NCI-H2029 (cell line): ENCODE measurements at places on chromosomes 16 and 17.

- DNase-seq, result no peak
Observed at GRCh38 chr16:73997340-73997711, 299.3 kb upstream of the PSMD7 start.

GRCh38 chr17:12958786-12959185 lies 59.0 kb downstream of the ELAC2 start:
- DNase-seq, result no peak

GRCh38 chr16:81816351-81816750 lies 37.3 kb downstream of the PLCG2 start:
- no peak for DNase-seq

- DNase-seq, result peak; percentile 62
Observed at GRCh38 chr16:391885-392335, 5.1 kb upstream of the NME4 start.

DNA sequence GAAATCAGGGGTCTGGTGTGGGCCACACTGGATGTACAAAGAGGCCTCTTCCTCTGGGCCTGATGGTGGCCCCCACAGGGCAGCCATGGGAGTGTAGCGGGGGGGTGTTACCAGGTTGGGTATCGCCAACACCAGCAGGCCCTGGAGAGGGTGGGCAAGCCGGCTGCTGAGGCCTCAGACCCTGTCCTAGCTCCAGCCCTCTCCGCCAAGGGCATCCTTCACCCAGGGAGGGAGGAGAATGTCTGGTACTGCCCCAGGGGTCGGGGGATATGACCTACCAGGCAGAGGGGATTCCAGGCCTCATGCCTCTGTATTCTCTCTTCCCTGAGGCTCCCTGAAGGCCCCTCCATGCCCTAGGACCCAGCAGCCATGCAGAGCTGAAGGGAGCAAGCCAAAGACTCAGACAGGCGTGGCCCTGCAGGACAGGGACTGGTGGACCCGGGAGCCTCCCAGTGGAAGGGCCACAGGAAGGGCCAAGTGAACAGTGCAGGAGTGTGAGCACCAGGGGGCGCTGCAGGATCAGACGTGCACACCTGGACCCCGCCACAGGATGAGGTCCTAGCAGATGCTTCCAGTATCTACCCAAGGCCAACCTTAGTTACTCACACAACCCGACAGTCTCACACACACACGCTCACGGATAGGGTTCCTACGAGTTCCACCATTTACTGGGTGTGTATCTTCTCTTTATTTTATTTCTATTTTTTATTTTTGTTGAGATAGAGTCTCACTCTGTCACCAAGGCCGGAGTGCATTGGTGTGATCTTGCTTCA lies 10.9 kb upstream of the CES4A start:
- peak; percentile 34 for DNase-seq

GRCh38 chr16:63458846-63459245 lies 1422.6 kb upstream of the CDH8 start:
- DNase-seq, result no peak

GRCh38 chr17:40107522-40108174 lies 7.3 kb upstream of the NR1D1 start:
- DNase-seq, result no peak

GRCh38 chr16:4544473-4544872 lies 5.9 kb upstream of the CDIP1 start:
- DNase-seq, result no peak

DNA sequence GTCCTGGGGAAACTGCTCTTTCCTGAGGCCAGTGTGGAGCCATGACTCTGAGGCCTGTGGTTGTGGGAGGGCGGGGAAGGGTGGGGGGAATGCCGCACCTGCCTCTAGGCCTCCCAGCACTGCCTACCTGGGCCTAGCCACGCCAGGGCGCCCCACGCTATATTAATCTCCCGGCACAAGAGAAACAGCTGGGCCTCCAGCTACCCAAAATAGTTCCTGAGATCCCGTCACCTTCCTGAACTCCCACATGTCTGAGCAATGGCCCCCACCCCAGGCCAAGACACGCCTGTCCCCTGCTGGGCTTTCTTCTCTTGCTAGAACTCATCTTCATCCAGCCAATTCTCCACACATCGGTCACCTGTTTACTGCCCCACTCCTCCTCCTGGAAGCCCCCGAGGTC lies 13.0 kb upstream of the MTSS2 start:
- DNase-seq, result no peak

GRCh38 chr17:42548070-42548837 lies 4.5 kb upstream of the HSD17B1 start:
- DNase-seq, result peak; percentile 66

GRCh38 chr17:34399725-34400124 lies 36.7 kb upstream of the CCL1 start:
- DNase-seq, result no peak

DNA sequence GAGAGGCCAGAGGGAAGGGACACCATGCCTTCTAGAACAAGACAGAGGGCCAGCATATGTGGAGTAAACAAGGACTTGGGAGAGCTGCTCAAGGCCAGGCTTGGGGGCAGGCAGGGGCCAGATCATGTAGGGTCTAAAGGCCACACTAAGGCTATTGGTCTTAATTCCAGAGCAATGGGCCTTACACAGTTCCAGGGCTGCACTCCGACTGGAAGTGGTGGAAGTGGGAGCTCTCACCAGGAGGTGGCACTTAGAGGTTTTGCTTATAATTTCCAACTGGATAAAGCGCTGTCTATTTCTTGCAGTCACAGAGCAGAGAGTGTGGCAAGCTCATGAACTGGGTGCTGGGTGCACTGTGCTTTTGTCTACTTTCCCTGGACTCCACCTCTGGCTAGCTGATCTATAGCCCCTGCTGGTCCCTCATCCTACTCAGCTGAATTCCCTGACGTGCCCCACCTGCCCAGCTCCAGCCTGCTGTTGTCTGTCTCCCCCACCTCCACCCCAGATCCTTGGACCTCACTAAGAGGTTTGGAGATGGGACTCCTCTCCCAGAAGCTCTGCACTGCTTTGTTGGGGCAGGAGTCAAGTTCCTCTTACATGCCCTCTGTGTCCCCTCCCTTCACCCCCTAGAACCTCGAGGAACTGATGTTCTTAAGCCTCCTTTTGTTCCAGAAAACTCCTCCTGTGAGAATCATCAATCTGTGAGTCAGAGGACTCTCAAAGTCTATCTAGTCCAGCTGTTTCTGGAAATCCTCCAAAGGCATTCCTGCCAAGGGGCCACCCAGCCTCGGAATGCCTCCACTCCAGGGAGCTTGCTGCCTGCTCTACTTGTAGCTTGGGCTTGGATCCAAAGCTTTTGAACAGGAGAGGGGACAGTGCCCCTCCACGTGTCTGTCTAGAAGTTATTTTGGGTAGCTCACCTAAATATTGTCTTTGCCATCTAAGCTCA lies 48.1 kb upstream of the KSR1 start:
- DNase-seq, result no peak

DNA sequence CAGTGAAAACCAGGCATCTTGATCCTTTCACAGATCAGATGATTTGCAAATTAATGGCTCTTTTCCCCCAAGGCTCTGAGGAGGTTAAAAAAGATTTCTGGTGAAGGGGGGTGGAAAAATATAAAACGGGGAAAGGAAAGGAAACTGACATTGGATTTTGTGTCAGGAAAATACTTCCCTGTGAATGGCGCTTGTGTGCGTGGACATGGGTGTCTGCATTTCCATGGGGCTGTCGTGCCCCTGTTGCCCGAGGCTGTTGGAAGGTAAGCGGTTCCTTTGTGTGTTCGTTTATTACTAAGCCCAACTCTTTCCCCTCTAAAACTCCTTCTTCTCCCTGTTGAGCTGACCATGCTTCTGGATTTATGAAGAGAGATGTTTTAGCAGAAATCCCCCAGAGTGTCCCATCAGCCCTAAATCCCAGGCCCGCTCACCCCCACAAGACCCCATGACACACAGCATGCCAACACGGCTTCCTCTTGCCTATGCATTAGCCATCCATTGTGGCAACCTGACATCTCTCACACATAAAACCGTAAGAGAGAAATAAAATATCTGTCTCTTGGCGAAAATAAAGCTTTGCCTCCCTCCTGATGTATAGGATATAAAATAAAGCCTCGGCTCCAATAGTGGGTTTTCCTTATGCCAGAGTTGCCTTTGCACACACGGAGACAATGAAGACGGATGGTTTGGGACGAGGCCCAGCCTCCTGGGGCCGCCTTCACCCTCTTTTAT lies 7.3 kb upstream of the LHX1 start:
- no peak for DNase-seq

DNA sequence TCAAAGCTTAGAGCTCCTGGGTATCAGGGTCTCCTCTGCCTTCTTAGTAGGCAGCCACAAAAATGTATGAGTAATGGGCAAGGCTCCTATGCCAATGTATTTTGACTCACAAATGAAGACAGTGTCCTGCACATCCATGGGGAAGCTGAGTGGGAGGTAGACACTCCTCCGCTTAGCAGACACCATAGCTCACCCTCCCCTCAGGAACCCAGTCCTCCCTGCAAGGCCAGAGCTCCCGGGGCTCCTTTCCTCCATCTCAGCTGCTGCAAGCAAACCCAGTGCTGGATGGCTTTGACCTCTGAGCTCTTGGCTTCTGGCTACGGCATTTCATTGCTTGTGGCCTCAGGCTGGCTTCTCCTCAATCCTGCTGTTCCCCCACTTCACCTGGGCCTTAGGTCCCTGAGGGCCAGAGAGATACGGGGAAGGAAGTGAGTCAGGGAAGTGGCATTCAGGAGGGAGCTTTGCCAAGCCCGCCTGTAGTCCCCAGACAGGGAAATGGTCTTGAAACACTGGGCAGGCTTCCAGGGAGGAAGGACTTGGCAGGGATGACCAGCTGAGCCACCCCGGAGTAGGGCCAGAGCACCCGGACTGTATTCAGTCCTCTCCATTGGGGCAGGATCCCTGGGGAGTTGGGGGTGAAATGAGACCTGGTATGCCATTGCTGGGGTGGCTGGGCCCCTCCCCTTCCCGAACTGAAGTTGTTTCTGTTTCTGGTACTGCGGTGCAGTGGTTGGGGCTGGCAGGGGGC lies 4.5 kb downstream of the ABCC3 start:
- peak; percentile 92 for DNase-seq

DNA sequence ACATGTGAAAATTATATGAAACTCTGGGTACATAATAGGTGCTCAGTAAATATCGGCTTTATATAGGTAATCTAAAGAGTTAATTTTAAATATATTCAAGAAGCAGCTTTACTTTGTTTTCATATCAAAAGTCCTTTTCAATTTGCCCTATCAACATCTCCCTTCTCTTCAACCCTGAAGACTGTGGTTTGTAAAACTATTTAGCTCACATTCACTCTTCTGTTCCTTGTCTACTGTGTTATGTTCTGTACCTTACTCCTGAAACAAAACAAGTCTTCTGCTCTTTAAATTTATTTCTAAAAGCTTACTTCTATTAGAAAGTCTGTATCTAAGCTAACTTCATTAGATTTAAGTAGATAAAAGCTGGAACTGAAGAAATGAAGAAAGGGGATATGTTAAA lies 301.7 kb upstream of the PMFBP1 start:
- no peak for DNase-seq

DNA sequence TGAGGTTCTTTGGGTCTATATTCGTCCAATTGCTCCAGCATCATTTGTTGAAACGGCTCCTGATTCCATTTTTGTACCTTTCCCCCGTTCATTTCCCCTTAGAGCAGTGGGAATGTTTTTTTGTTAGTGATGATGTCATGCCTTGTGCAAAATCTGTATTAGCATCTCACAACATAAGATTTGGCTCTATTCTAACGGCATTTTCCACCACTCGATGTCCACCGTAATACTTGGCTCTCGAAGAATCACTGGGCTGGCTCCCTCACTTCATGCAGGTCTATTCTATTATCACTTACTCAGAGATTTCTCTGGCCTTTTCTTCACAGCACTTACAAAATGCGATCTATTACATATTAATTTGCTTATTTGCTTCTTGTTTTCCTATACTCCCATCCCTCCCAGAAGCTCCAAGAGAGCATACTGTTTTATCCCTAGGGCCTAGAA lies 571 bp upstream of the NME1 start:
- no peak for DNase-seq

DNA sequence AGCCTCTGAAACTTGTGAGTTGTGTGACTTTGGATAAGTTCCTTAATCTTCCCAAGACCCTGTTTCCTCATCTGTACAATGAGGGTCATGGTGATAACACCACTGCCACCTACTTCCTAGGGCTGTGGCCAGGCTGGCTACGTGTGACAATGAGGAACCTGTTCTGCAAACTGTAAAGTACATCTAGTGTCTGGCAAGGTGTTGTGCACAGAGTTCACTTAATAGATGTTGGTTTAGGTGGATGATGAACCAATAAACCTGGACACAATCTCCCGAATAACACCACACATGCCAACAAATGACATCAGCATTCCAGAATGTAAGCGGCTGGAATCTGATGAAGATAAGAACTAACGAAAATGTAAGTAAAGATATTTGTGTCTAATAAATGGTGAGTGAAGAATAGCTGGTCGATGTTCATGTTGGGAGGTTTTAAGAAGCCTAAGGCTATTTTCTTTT lies 82.3 kb downstream of the MARCHF10 start:
- DNase-seq, result no peak

DNA sequence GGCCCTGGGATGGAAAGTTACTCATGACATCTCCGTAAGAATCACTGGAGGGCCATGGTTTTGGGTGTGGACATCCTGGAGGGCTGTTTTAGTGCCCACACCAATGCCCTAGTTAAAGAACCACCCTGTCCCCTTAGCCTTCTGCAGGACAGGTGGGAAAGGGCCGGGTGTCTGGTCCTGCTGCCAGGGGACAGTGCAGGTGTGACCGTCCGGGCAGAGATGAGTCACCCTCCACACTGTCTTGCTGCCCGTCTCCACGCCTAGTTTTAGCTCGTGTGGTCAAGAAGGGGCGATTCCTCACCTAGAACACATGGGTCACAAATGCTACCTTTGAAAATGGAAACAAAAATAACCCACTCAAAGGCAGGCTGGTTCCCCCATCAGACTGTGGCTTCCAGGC lies 17.0 kb downstream of the CEP295NL start:
- DNase-seq, result no peak

DNA sequence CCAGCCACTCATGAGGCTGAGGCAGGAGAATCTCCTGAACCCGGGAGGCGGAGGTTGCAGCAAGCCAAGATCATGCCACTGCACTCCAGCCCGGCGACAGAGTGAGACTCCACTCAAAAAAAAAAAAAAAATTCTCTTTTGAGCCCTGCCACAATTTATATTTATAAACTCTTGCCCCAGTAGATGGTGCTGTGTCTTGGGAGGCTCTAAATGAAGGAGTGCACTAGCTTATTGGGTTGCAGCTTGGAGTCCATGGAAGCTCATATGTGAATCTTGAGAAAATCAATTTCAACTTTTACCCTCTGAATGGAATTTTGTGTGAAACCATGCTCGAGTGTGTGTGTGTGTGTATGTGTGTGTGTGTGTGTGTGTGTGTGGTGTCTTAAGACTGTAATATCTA lies 420.1 kb downstream of the HS3ST4 start:
- no peak for DNase-seq

- DNase-seq, result no peak
Observed at GRCh38 chr16:1466968-1467521, 7.8 kb downstream of the CLCN7 start.

DNA sequence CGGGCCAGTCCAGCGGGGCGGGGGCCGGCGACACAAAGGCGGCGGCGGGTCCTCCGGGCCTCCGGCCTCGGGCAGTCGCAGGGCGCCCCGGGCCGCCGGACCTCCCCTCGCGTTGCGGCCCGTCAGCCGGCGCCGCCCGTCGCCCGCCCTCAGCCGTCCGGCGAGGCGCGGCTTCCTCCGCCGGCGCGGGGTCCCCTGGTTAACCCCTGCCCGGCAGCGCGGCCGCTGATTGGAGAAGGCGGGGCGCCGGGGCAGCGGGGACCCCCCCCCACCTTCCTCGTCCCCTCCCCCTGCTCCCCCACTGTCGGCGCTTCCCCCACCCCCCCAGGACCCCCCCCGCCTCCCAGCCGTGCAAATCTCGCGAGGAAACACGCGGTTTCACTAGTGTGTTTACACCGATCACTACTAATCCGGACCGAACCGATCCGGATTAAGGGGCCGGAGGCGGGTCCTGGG lies at the start of gene TLK2:
TSS of gene TLK2 (plus strand) at position 402 of the 456 bp plus-strand sequence. CDS start 2,301 bp downstream, outside the sequence.
- DNase-seq, result peak; percentile 22

GRCh38 chr16:53081032-53081424 lies 26.2 kb downstream of the CHD9 start:
- DNase-seq, result no peak
